ENCODE measurements at places on chromosomes 6 and 20.

DNA sequence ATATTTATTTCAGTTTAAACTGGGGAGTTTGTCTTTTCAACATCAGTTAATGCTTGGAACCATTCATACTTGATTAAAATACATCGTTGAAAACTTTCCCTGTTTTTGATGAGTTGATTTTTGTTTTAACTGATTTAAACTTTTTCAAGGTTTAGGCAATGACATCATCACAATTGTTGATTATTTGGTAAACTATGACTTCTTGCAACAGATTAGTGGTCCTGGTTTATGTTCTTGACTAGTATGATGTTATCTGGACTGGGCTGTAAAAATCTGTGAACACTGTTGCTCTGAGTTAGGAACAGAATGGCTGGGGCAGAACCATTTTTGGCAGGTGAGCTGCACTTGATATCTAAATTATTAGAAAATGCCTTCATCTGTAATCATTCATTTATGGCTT lies at the start of gene ZC2HC1B:
TSS of gene ZC2HC1B (plus strand) at position 241 of the 400 bp plus-strand sequence. CDS start at position 307, 66 bp downstream.
- DNase-seq = no peak

DNA sequence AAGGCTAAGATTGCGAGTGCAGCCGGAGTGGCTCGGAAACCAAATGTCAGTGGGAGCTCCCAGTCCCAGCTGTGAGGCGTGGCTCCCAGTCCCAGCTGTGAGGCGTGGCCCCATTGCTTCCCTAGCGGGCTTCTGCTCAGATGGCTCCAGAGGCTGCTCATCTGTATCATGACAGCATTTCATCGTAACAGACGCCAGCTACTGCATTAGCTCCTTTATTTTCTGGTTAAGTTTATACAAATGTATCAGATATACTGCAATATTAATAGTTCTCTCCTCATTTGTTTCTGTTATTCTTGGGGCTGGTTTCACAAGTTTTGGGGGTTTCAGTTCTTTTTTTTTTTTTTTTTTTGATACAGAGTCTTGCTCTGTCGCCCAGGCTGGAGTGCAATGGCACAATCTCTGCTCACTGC lies 34.7 kb upstream of the TBXT start:
- peak; percentile 74 for DNase-seq

DNA sequence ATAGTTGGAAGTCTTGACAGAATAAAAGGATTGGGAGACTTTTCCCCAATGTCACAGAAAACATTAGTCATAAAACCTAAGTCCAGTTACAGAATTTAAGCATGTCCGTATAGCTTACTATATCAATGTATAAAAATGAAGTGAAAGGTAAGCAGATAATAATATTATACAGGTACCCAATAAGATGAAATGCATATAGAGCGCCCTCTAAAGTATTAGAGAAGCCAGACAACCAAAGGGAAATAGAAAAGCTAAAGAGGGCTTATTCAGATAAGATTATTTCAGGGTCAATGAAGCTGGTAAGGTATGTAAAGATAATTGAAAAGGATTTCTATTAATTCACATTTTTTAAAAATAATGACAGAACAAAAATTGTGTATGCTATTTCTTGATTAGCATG lies 947.7 kb upstream of the MAP3K7 start:
- no peak for DNase-seq

DNA sequence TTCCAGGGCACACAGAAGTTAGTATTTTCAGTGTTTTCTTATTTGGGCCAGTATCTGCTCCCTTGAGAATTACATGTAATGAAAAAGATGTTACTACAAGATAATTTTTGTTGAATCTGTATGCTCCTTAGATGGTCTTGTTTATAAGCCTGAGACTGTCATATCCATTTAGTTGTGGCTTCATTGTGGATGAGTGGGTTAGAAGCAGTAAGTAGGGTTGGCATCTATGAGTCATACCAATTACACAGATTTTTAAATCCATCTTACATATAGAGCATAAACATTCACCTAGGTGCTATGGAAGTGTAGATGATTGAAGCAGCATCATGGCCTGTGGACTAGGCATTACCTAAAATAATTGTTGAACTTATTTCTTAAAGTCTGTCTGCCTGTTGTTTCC lies 13.5 kb upstream of the BAG2 start:
- DNase-seq = no peak

- no peak for DNase-seq
Observed at GRCh38 chr6:129476810-129477209, 233.2 kb downstream of the ARHGAP18 start.

DNA sequence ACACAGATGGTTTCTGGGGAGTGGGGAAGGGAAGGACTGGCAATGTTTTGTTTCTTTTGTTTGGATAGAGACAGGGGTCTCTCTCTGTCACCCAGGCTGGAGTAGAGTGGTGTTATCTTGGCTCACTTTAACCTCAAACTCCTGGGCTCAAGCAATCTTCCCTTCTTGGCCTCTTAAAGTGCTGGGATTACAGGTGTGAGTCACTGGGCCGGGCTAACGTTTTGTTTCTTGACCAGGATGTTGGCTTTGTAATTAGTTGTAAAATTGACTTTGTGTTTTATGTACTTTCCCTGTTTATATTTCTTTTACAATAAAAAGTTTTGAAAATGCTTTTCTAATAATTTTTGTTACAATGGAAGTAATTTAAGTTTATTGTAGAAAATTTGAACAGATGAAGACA lies 10.9 kb downstream of the SPATS1 start:
- no peak for DNase-seq

DNA sequence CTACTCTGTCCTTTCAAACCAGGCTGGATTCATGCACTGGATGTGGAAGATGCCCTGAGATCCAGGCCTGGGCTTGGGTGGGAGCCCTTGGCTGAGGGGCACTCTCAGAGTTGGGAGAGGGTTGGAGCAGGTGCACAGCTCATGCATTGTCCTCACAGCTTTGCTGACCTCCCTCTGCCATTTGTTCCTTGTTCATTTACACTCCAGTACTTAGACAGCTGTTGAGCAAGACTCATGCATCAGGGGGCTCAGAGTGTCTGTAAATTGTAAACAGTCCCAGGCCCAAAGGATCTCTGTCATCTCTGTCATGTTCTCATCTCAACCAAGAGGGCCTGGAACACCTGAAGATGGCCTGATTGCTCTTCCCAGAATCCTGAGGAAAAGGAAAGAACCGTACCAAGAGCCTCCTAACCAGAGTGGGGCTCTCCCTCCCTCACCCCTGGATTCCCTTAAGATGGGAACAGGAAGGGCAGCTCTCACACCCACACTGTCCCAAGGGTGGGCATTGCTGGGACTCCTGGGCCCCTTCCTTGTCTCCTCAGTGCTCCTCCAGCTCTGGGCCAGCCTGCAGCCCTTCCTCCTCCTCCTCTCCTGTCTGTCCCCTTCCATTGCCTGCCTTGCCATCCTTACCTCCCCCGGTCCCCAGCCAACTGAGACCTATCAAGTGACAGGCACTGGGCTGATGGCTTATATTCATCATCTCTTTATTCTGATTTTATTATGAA lies 132.9 kb downstream of the FOXO3 start:
- DNase-seq = no peak

GRCh38 chr6:36623547-36624459 lies 29.6 kb downstream of the SRSF3 start:
- peak; percentile 88 for DNase-seq

DNA sequence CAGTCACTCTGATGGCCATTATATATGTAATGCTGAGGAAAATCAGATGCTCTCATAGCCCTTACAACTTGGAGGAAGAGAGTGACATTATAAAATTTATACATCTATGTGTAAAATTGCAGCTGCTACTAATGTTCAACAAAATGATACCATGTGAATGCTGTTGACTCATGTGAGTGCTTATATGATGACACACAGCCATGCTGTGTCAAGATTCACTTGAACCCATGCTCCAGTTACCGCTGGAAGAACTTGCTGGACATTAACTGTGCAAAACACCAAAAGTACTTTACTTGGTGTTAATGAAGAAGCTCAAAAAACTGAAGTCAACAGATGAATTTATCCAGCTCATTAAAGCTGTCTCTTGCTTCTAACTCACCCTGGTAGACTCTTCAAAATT lies 318.9 kb upstream of the PLCB4 start:
- no peak for DNase-seq

DNA sequence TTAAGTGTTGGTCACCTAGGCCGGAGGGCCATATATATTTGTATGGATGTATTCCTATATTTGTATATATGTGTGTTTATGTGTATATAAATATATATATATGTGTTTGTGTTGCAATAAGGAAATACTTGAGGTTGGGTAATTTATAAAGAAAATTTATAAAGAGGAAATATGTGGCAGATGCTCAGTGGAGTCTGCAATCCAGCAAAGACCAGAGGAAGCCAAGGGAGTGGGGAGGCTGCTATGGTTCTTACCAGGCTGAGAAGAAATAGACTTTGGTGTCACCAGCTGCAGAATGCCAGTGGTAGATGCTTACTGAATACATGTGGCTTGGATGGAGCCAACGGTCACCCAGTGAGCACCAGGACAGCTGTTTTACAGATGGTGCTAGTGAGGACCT lies 97.4 kb upstream of the ELOVL5 start:
- DNase-seq = no peak

DNA sequence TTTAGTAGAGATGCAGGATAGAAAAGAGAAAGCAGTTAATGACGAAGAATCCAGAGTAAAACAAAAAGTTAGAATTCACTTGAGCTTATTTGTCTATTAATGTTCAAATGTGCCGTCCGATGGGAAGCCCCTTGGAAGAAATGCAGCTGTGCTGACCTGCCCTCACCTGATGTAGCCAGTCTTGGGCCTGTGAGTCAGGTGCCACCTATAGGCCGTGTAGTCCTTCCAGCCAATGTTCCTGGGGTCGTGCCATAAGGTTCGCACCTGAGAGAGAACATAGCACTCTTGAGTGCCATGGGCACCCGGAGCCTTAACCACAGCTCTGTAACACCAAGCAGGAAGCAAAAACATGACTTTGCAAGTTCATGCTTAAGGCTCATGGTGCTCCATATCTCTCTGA lies 32.4 kb downstream of the THBS2 start:
- no peak for DNase-seq

DNA sequence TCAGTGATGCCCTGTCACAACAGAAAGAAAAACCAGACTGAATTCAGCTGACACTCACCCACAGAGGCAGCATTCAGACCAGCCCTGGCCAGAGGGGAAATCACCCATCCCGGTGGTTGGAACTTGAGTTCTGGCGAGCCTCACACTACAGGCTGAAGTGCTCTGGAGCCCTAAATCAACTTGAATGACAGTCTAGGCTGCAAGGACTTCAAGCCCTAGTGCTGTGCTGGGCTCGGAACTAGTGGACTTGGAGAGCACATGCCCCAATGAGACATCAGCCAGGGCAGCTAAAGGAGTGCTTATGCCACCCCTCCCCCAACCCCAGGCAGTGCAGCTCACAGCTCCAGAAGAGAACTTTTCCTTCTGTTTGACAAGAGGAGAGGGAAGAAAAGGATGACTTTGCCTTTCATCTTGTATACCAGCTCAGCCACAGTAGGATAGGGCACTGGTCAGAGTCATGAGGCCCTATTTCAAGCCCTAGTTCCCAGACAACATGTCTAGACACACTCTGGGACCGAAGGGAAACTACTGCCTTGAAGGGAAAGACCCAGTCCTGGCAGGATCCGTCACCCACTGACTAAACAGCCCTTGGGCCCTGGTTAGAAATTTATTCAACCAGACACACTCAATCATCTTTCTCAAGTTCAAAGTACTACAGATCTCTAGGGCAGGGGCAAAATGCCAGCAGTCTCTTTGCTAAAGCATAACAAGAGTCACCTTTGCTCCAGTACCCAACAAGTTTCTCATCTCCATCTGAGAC lies 43.2 kb upstream of the PNRC1 start:
- DNase-seq = no peak

DNA sequence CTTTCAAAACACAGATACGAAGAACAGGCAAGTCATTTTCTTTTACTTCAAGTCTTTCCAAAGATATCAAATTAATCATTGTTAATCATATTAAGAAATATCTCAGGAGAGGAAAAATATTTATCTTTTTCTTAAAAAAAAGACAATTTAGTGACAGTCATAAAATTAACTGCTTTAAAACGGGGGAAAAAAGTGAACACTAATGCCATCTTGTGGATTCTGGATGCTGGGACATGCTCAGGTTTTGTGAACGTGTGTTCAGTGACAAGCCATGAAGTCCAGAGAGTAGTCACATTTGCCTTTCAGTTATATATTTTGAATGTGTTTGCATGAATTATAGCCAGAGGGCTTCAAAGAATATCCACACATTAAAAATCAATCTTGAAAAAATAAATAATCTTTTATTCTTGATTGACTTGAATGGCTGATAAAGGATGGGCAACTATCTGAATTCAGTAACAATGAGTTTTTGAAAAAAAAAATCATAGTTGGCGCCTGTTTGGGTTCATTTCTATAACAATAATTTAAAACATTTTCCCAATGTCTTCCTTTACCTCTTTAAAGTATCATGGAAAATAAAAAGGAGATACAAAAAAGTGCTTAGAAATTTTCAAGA lies 74.7 kb upstream of the NOX3 start:
- DNase-seq = no peak

DNA sequence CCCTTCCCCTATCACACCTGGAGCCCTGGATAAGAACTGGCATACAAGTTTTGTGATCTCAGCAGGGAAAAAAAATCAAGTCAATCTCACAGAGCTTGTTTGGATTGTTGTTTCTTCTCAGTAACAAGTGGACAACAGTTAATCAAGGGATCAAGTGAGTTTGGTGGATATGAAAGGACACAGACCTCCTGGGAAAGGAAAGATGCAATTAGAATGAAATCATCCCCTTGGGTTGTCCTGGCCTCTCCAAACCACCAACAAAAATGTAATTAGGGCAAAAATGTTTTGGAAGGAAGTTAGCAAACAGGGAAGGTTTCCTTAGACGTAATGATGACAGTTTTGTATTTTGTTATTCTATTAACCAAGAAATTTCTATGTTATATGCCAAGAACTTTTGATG lies 99.1 kb upstream of the PRDM1 start:
- DNase-seq = no peak

GRCh38 chr6:34657307-34657978 lies 39.1 kb downstream of the ILRUN start:
- no peak for DNase-seq

- DNase-seq = no peak
Observed at GRCh38 chr6:90146921-90147649, 149.6 kb downstream of the BACH2 start.

- DNase-seq = no peak
Observed at GRCh38 chr6:166621114-166621540, 5.9 kb downstream of the RPS6KA2 start.

DNA sequence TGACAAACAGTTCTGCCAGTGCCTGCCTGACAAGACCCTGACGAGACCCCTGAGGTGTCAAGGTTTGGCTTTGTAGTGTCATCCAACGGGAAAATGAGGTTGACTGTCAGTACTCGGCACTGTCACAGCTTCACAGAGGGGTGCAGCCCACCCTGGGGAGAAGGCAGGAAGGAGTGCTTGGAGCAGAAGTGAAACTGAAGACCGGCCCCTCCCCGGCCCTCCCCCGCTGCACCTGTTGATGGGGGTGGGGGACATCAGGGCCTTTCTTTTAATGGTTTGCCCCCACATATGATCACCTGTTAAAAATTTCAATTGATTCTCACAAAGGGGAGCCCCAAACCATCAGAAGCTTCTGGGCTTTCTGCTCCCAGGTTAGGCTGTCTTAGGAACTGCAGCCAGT lies 6.8 kb downstream of the PMEPA1 start:
- no peak for DNase-seq

Measured in left ventricle myocardium superior (tissue), 1 donor.